ENCODE measurements at places on chromosomes 7 and 10.

DNA sequence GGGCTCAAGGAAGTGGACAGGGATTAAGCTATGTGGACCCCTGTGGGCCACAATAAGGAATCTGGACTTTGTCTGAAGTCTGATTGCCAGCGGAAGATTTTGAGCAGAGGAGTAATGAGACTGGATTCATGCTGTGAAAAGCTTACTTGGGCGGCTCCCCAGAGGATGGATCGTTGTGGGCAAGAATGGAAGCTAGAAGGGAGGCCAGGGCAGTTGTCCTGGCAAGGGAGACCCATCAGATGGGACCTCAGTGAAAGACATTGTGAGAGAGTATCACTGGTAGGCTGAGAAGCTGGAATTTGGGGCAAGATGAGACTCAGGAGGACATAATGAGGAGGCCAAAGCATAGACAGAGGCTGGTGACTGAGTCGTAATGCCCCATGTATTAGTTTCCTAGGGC is 15.6 kb downstream of the ABCC2 start:
- DNase-seq, result no peak

DNA sequence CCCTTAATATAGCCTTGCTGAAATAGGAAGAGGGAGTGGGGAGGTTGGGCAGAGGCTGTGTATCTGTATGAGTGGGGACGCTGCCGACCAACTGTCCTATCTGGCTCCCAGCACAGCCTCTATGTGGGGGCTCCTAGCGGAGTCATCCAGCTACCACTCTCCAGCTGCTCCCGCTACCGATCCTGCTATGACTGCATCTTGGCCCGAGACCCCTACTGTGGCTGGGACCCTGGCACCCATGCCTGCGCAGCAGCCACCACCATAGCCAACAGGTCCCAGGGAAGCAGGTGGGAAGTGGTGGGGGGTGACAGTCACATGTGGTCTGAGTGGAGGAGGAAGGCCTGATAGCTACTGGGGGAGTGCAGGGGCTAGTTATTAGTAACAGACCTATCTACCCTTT is 6.6 kb downstream of the MRPL43 start:
- no peak for DNase-seq

- DNase-seq, result no peak
Measured at GRCh38 chr10:72027498-72027897, 60.9 kb downstream of the SPOCK2 start.

DNA sequence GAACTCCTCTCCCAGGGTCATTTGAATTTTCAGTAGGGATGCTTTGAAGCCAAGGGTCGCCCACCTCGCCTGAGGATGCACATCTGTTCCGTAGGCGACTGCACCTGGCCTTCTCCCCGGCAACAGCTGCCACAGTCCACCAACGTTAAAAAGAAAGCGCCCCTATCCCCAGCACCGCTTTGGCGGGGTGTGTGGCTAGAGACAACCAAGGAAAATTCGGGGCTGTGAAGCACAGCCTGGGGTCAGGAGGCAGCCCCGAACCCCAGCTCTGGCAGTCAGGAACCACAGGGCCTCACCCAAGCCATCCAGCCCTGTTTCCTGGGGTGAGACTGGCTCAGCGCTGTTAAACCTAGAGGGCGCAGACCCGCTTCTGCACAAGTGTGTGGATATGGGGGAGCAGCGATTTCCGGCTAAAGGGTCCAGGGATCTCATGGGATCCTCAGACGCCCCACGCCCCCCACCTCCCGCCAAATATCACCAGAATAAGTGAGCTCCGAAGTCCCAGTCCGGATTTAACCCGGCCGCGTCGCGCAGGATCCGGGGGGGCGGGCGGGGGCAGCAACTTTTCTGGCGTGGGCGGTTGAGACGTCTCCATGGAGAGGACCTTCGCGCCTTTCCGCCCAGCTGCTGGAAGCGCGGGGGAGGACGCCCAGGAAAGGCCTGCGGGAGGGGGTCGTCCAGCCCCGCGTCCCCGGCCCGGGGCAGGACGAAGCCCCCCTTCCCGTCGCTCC is 822 bp downstream of the ZC3HAV1L start:
- no peak for DNase-seq

- DNase-seq, result no peak
Measured at GRCh38 chr10:109426987-109427386, 496.3 kb downstream of the XPNPEP1 start.

- no peak for DNase-seq
Measured at GRCh38 chr7:27424231-27424630, 181.6 kb downstream of the EVX1 start.

GRCh38 chr10:22824984-22825383 is 102.9 kb upstream of the ARMC3 start:
- peak; percentile 95 for DNase-seq

GRCh38 chr7:92754919-92755581 is 81.3 kb downstream of the CDK6 start:
- DNase-seq, result no peak
